Activated CD4-positive, alpha-beta T cell treated with anti-CD3 and anti-CD28 coated beads, Interleukin-2, amount 10 ng/mL, durations not matched to agents 7 days and 5 days (primary cell): ENCODE measurements at places on chromosomes 6 and 20. TPM values are rescaled to one million over a fixed set of nuclear protein-coding genes. Genes with fewer than 3 reads are reported as not detected.

The PAK5 gene
- not detected for total RNA-seq

The STX11 gene
- 13.7 TPM for total RNA-seq

The CST5 gene
- not detected for total RNA-seq

The MYCT1 gene
- not detected for total RNA-seq

The ZCCHC3 gene
- 26.4 TPM for total RNA-seq

GRCh38 chr6:75852721-75853120 lies 103.7 kb downstream of the MYO6 start:
- DNase-seq, result no peak

- DNase-seq, result no peak
Measured at GRCh38 chr6:14925699-14926026, 320.2 kb upstream of the JARID2 start.
